ENCODE measurements at places on chromosomes 2 and 18.
A peak's percentile ranks its signal among the peaks of the same experiment; 100 is the strongest.

- DNase-seq: no peak
These were observed 29.8 kb downstream of the SLC39A6 start for GRCh38 chr18:36099311-36099710.

- DNase-seq: no peak
These were observed 80.0 kb upstream of the ERBB4 start for GRCh38 chr2:212618636-212619035.

DNA sequence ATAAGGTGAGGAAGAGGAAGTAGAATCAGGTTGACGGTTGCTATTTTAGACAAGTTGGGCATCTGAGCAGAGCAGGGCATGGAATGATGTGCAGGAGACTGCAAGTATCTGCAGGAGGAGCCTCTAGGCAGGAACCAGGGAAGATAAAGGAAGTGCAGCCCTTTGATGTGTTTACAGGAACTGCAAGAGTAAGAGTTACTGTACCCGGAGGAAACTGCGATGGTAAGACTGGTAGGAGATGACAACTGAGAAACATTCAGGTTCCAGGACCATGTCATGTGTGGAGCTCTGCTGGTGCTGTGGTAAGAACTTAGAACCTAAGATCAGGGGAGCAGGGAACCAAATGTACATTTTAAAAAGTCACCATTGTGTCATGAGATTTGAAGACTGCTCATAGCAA is 134.3 kb upstream of the STON1 start:
- no peak for DNase-seq

DNA sequence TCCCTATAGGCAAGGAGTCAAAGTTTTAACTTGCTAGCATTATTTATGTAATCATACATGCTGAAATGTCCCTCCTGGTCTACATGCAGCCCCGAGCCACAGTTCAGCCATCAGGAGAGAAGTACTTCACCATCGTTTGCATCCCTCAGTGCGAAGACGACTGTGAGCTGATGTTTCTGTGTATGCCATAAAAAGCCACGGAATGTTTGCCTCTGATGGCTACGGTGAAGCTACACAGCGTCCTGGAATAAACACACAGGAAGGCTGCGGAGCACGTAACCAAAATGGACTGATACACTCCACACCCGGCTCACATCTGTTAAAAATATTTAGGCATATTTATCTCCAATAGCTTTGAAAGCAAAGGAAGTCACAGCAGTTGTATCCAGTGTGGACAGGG is 4.3 kb upstream of the SALL3 start:
- no peak for DNase-seq

DNA sequence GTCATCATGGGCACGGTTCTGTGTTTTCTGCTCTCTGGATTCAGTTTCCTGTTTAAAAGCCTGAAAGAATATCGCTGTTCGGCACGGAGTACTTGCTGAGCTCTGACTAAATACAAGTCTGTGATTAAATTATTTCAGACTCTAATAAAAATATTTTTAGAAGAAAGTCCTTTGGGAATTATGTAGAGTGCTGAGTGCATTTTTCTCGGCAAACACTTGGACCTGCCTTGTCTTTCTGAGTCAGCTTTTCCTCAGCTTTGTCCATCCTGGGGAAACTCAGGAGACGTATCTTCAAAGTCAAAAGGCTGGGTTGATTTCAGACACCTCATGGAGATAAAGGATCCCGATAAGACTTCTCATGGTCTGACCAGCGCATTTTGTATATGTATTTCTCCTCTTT is 45.9 kb downstream of the IL1R2 start:
- no peak for DNase-seq

DNA sequence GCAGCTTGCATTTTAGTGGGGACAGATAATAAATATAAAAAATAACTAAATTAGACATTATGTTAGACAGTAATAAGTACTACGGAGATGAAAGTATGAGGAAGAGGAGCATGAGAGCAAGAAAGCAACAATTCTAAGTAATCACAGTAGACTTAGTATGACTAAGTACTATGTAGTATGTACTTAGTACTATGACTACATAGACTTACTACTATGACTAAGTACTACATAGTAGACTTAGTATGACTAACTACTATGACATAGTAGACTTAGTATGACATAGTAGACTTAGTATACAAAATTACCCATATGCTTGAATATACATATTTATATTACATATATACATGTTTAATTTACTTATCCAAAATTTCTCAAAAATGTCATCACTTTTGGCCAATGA is 29.3 kb downstream of the CDH20 start:
- no peak for DNase-seq

DNA sequence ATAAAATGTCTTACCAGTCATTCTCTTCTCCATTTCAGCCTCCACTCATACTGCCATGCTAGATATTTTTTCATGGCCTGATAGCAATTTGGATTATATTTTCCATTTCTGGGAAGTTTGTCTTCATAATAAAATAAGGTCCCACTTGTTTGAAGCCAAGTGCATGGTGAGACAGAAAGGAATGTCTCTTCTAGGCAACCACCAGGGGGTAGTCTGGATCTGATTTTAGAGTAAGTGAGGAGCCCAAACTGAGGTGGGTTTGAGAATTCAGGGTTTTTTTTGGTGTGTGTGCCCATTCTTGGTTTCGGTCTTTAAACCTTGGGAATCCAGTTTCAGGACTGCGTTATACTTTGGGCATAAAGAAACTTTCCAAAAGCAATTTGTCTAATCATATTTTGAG is 315.5 kb downstream of the RPRM start:
- DNase-seq: no peak

- peak; percentile 87 for DNase-seq
These were observed at the start of gene CCDC68 for GRCh38 chr18:54958704-54959625. CCDC68 (minus strand) TSS chr18:54959461; CDS start chr18:54942791, 16,670 bp downstream.

DNA sequence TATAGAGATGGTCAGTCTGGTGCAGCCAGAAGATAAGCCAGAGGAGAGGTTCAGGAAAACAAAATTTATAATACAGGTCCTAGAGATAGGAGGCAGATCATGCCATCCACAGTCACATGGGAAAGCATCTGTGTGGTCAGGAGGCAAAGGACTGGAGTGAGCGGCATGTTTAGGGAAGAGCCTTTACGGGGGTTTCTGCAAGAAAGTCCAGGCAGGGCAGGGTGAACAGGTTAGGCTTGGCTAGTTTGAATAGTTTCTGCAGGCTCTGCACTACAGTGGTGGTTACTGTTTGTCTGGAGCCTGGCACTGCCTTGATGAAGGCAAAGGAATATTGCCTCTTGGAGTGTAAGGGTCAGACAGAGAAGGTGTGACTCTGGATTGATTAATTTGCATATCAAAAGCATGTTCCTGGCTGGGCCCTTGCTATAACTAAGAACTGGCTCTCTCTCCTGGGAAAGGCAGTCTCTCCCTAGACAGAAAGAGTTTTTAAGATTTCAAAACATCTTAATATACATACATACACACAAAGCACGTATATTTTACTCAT is 1034.7 kb upstream of the CHAC2 start:
- no peak for DNase-seq

- DNase-seq: no peak
These were observed 94.7 kb upstream of the EFEMP1 start for GRCh38 chr2:56018267-56018666.

- DNase-seq: no peak
These were observed 41.6 kb upstream of the POU3F3 start for GRCh38 chr2:104812286-104812685.

DNA sequence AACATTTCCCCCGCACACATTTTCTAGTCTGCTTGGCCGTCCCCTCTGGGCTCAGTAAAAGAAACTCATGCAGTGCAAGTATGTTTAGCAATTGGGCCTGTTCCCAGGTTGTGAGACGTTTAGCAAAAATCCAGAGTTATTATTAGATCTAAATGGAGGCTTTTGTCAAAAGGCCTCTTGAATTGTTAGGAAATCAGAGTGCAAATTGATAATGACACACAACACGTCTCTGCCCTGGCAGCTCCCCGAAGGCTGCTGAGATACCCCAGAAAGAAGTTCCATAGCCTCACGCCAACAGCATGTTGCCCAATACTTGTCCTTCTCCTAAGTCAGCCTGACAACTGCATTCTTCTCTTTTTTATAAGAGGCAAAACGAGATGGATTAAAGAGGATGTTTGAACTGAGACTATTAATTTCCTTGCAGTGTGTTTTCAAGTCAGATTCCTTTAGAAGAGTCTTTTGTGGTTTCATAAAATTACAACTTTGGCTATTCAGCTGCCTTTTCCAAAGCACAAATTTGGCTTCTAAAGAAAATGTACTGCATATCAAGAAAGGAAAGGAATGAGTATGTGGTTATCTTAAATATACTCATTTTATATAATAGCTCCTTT is 202.2 kb downstream of the TRIB2 start:
- DNase-seq: peak; percentile 61

- no peak for DNase-seq
These were observed 118.8 kb upstream of the PDE1A start for GRCh38 chr2:182545420-182546167.

- DNase-seq: no peak
These were observed 35.8 kb downstream of the PUM2 start for GRCh38 chr2:20314562-20315501.

- no peak for DNase-seq
These were observed 1070.7 kb downstream of the CNTNAP5 start for GRCh38 chr2:125095826-125096225.

DNA sequence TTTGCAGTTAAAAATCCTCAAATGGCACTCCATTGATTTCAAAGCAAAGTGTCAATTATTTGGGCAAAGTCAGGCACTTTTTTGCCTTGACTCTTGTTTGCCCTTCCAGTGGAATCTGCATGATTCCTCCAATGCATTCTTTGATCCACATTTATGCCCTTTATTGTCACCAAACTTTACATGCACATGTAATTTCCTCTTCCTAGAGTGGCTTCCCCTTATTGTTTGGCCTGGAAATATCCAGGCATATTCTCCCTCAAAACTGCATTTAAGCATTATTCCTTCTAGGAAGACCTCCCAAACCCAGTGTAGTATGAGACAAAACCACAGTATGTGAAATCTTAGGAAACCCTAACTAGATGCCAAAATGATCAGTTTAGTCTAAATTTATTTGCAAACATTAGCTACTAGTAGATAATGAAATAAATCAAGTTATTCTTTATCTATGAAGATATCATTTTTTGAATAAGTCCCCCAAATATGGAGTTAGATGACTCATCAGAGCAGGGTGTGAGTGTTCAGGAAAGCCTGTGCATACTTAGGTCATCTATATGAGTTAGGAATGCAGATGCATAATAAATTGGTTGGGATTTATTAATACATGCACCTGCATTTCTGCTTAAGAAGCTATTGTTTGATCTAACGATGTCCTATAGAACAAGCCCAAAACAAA is 433.3 kb upstream of the TCF4 start:
- no peak for DNase-seq

DNA sequence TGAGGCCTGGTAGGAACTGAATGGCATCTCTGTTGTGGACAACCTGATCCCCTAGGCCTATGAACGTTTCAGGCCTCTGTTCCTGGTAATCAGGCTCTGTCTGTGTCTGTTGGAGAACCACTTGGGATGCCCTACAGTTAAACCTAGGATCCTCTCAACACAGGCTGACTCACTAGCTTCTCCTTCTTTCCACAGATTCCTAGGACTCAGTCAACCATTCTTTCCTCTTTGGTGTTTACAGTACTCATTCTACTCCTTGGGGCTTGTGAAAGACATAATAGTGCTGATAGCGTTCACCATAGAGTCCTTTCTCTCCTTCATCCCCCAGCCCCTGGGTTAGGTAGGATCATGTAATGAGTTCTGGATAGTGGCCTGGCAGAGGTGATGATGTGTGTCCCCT is 544.3 kb downstream of the METTL4 start:
- DNase-seq: no peak

GRCh38 chr2:854460-854859 is 96.2 kb upstream of the SNTG2 start:
- no peak for DNase-seq

DNA sequence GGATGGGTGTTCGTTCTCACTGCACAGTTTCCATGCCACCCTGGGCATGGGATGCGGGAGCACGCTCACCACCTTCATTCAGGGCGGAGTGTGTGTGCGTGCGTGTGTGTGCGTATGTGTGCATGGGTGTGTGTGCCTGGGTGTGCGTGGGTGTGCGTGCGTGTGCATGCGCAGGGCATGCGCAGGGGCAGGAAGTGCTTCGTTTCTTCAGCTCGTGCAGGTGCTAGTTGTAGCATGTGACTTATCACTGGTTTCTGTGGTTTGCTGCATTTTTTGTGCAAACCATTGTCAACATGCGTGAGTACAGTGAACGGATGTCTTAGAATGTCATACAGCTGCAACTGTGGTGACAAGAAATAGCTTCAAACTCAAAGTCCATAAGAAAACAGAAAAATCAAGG is 179.5 kb downstream of the PTGR3 start:
- DNase-seq: no peak

- DNase-seq: no peak
These were observed 401.3 kb downstream of the PID1 start for GRCh38 chr2:228869636-228870264.

DNA sequence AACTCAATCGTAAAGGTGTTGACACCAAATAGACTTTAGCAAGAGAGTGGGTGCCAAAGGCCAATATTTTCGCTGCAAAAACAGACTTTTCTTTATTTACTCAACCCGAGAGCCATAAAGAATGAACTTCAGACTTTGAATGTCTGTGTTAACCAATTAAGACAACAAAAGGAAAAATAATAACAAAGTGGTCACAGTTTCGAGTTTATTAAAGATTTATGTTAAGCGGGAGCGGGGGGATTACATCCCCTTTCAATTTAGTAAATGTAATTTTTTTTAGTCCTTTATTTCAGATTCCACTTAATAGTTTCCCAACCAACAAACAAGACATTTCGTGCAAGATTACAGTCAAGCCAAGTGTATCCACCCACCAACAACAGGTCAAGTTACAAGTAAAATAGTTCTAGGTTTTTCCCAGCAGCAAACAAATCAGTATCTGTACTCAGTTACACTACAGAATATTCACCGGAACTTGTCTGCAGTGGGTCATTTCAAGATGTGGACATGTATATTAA is 9.0 kb downstream of the CDH2 start:
- no peak for DNase-seq

DNA sequence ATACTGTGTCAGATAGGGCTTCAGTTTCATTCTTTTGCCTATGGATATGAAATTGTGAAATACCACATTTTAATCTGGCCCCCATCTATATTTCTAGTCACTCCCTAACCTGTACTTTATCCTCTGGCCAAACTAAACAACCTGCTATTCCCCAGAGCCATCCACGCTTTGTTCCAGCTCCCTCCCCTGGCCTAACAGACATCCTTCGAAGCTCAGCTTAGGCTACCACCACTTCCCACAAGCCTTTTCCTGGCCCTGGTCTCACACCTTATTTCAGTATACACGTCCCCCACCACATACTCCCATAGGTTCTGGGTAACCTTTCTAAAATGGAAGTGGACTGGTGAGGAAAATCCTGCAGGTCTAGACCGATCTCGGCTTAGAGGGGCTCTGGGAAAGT is 55.4 kb downstream of the MAP4K3 start:
- DNase-seq: no peak

DNA sequence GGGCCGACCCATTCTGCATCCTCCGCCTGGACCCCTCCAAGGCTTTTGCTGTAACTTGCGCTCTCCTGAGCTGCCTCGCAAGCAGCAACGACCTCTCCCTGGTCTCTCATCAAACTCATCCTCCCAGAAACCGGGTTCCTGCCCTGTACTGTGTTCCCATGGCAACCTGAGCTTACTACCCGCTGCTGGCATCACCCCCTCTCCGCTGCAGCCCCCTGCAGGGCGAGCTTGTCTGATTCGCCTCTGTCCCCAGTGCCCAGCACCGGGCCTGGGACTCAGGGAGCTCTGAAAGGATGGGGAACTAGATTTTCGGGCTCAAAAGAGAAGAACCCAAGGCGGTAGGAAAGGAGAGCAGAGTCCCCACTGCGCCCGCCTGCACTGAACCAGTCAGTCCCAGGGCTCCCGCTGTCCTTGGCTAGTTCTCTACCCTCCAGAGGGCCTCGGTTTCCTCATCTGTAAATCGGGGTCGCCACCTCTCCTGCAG is 463 bp downstream of the HS1BP3 start:
- no peak for DNase-seq

GRCh38 chr2:182951948-182952663 is 85.7 kb upstream of the FRZB start:
- no peak for DNase-seq
